Activated CD4-positive, alpha-beta T cell treated with anti-CD3 and anti-CD28 coated beads, Interleukin-2, amount 50 U/mL, for 24 hours (primary cell): ENCODE measurements at places on chromosomes 5 and 9.
A peak's percentile ranks its signal among the peaks of the same experiment; 100 is the strongest.

- DNase-seq = no peak
These were observed at the start of gene MGAT4B for GRCh38 chr5:179806250-179807048. TSS of gene MGAT4B (minus strand) at chr5:179806866. CDS start at chr5:179806583, 283 bp downstream.

DNA sequence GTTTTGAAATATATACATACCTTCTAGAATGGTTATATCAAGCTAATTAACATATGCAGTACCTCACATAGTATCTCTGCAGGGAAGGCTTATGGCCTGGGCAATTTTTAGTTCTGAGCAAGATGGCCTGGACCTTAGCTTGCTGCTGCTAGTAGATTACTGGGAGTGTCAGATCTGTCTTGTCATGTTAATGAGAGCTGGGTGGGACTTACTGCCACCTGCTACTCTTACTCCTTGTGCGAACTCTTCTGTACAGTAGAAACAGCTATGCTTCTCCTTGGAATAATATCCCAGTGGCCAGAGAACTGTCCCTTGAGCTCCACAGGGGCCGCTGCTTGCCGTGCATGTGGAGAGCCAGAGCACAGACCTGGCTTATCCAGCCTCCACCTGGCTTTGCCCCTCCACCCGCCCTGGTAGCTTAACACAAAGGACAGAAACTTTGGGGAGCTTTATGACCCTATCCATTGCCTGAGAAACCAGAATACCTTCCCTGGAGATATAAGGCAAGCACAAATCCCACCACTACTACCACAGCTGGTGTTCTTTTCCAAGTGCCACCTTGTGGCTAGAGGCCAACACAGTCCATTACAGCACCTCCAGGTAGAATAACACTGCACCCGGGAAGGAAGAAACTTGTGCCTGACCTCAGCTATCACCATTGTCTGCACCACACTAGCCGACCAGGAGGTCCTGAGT, 74.4 kb upstream of the RUSC2 start:
- DNase-seq = no peak

- DNase-seq = no peak
These were observed 5.5 kb downstream of the NSMF start for GRCh38 chr9:137453643-137454081.

DNA sequence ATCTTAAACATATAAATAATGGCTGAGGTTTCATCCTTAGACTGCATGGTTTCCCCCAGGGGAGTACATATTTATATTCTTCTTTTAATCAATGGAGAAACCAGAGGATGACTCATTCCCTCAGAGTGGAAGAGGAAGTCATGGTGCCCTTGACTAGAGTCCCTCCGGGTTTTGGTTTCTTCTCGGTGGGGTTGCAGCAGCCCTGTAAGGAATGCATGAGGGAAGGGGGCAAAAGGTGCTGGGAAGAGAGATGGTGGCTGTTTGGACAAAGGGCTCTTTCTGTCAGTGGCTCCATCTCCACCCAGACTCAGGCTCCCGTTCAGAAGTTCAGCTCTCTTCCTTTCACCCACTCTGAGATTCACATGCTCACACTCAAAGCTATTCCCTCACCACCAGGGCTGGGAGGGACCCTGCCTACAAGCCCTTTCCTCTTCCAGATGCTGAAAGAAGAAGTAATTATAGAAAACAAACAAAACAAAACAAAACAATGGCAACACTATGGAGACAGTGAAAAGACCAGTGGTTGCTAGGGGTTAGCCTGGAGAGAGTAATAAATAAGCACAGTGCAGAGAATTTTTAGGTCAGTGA, 129.8 kb upstream of the IL12B start:
- DNase-seq = no peak

- peak; percentile 5 for DNase-seq
These were observed 176.9 kb upstream of the WWC1 start for GRCh38 chr5:168114444-168115017.

DNA sequence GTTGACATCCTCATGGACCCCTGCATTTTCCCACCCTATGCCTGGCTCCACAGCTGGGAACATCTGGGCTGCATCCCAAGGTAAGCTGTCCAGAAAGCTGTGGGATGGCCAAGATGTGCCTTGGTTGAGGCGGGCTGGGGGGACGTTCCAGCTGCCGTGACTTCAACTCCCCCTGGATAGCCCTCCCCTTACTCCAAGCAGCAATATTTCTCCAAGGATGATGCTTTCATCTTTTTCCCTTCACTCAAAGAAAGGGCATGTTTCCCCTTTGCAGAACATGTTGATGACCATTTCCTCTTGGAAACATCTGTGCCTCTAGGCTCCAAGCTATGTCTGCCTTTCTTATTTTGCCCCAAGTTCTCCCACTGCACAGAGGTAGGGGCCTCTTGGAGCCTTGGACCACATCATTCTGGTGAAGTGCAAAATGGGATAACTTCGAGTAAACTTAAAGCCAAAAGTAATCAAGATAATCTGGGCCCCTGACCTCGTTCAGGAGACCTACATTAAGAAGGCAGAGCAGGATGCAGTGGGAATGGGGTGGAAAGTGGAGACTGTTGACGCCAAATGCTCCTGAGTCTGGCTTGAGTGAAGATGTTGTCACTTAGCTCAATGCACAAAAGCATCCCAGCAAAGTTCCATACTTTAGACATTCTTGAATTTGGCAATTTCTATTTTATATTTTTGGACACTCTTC, 175.2 kb downstream of the GAS1 start:
- DNase-seq = no peak

DNA sequence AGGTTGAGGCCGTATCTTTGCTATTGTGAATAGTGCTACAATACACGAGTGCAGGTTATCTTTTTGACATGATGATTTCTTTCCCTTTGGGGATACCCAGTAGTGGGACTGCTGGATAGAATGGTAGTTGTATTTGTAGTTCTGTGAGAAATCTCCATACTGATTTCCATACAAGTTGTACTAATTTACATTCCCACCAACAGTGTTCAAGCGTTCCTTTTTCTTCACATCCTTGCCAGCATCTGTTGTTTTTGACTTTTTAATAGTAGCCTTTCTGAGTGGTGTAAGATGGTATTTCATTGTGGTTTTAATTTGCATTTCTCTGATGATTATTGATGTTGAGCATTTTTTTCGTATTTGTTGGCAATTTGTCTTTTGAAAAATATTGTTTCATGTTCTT, 41.4 kb downstream of the CNOT6 start:
- DNase-seq = no peak

- DNase-seq = no peak
These were observed 54.0 kb upstream of the CXCL14 start for GRCh38 chr5:135632798-135633197.

- no peak for DNase-seq
These were observed 236.2 kb downstream of the TLE4 start for GRCh38 chr9:79807971-79808370.

DNA sequence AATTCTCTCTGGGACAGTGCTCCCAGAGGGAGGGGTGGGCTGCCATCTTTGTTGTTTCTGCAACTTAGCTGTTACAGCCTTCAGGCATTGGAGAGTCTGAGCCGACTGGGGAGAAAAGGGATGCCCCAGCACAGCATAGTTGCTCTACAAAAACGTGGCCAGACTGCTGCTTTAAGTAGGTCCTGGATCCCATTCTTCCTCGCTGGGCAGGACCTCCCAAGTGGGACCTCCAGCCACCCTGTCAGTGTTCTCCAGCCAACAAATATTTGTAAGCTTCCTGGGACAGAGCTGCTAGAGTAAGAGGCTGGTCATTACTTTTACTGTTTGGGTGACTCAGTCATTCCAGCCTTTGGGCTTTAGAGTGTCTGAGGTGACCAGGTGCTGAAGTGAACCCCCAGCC, 292.7 kb upstream of the NREP start:
- no peak for DNase-seq

- DNase-seq = no peak
These were observed 288.3 kb downstream of the SLF1 start for GRCh38 chr5:94906750-94907149.

GRCh38 chr5:168327019-168327421, 35.6 kb downstream of the WWC1 start:
- no peak for DNase-seq

- no peak for DNase-seq
These were observed 63.3 kb upstream of the DPYSL3 start for GRCh38 chr5:147573211-147573610.
